ENCODE measurements at places on chromosomes 3 and 15.

GRCh38 chr15:38069511-38070011 is 135.1 kb downstream of the TMCO5A start:
- peak; percentile 87 for DNase-seq

- DNase-seq: peak; percentile 96
Observed at GRCh38 chr3:125107861-125108567, 52.2 kb upstream of the HEG1 start.

DNA sequence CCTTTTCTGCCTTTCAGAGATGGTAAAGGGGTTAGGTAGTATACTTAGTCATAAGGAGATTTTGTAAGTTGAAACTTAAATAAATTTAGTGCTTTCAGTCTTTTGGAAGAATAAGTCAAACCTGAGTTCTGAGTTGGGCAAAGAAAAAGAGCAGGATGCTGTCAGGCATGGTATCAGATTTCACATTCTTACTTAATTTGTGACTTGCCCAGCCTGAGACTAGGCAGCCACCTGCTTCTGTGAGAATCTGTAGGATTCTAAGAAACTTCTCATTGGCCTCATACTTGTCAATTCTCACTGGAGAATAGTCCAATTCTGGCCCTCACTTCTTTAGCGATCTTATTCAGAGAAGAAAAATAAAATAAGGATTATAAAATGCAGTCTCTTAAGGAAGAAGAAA is 577.5 kb downstream of the DIPK2A start:
- DNase-seq: peak; percentile 2

- peak; percentile 39 for DNase-seq
Observed at GRCh38 chr3:43732747-43733425, 42.1 kb downstream of the ABHD5 start.

DNA sequence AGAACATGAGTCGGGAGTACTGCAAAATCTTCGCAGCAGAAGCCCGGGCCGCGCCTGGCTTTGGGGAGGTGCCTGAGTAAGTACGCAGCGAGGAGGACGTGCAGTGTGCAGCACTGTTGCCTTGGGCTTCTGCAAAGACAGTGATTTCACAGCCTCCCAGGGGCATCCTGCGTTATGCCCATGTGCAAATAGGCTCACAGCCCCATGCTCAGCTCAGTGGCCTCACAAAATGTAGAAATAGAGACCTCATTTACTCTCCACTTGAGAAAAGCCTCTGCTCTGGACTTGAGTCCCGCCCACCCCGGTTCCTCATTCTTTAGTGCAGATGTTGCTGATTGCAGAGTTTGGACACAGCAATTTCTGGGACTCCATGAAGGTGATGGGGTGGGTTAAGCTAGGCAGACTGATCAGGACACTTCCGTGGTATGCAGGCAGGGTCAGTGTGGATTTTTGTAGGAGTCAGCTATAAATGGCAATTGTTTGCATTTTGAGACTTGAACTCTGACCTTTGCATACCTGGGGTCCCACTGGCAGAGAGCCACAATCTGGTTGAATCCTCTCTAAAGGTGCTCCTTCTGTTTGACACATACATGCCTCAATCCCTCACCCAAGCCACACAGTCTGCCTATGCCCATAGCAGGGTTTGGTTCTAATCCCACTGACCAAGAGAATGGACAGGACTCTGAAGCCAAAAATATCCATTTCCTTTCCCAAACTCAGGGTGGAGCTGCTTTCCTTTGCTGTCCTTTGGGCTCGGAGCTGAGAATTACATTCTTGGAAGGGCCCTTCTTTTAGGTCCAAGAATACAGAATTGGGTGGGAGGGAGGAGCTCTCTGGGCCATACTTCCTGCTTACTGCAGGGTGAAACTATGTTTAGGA is 20.7 kb upstream of the SLC28A1 start:
- peak; percentile 8 for DNase-seq

- DNase-seq: no peak
Observed at GRCh38 chr3:61349717-61350116, 98.5 kb upstream of the FHIT start.

DNA sequence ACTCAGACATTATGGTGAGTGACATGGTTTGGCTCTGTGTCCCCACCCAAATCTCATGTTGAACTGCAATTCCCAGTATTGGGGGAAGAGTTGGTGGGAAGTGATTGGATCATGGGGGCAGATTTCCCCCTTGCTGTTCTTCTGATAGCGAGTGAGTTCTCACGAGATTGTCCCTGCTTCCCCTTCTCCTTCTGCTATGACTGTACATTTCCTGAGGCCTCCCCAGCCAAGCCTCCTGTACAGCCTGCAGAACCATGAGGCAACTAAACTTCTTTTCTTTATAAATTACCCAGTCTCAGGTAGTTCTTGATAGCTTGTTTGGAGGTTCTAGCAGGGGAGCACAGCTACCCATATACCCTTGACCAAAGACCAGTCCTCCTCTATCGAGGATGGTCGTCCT is 45.9 kb downstream of the ADAM10 start:
- no peak for DNase-seq

Data from fibroblast of lung (primary cell).